ENCODE measurements at places on chromosomes 7 and 10.

- DNase-seq, result no peak
These were observed 2.0 kb upstream of the CALD1 start for GRCh38 chr7:134777470-134777869.

GRCh38 chr7:115359955-115360354, 438.1 kb downstream of the MDFIC start:
- no peak for DNase-seq

GRCh38 chr10:10722422-10722821, 295.2 kb upstream of the CELF2 start:
- no peak for DNase-seq

DNA sequence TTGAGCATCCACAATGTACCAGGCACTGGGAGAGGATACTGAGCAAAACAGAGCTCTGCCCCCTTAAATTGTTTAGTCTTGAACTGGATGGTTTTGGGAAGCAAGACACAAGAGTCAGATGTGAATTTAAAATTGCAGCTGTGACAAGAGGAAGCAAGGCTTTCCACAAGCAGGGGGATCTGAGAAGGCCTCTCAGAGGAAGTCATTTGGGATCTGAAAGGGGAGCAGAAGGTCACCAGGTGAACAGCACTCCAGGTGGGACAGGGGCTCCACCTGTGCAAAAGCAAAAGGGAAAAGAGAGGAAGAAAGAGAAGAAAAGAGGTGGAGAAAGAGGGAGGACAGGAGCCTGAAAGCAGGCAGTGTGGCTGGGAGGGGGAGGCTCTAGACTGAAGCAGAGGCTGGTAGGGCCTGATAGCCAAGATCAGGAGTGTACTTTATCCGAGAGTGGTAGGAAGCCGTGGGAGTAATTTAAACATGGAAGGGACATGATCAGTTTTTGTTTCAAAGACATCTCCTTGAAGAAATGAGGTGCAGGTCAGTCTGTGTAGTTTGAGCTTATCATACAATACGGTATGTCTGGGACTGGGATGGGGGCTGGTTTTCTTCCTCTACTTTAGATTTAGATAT, 76.1 kb upstream of the DUSP5 start:
- DNase-seq, result no peak

- no peak for DNase-seq
These were observed 210.9 kb downstream of the TEX36 start for GRCh38 chr10:125472010-125472607.
